NCI-H1417 treated with DMSO at 0.1 percent for 48 hours (cell line): ENCODE measurements at places on chromosomes 5 and 9.

DNA sequence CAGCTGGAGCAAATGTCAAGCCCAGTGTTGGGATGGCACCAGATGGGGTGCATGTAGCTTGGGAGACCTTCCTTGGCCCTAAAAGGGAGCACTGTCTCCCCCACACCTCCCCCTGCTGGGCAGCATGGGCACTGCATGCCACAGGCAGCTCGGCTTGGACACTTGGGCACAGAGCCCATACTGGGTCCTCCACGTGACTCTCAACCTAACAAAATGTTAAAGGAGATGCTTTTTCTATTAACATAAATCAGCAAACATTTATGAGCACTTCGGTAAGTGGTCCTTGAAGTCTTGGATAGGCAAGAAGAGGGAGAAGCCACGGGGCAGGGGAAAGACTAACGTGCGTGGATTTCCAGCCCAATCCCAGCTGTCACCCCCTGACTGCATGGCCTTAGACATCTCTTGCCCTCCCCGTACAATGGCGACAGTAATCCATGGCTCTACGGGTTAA, 23.9 kb upstream of the MAPK9 start:
- no peak for DNase-seq

- DNase-seq: no peak
Measured at GRCh38 chr5:78563621-78564020, 85.0 kb downstream of the LHFPL2 start.

DNA sequence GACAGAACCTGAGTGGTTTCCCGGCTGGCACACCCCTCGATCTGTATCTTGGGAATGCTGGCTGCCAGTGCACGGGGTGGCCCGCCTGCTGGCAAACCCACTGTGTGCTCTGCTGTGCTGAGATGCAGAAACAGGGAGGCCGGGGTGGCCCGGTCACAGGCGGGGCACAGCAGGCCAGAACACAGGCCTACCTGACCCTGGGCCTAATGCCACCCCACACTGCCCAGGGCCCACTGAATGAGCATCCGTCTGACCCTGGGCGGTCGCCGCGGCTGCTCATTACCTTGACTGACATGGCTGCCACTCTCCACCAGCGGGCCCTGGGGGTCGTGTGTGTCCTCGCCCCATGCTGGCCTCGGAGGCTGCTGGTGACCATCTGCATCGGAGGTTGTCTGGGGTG, 14.2 kb upstream of the QSOX2 start:
- DNase-seq: no peak

- DNase-seq: no peak
Measured at GRCh38 chr9:124399323-124399967, 15.8 kb downstream of the PSMB7 start.

DNA sequence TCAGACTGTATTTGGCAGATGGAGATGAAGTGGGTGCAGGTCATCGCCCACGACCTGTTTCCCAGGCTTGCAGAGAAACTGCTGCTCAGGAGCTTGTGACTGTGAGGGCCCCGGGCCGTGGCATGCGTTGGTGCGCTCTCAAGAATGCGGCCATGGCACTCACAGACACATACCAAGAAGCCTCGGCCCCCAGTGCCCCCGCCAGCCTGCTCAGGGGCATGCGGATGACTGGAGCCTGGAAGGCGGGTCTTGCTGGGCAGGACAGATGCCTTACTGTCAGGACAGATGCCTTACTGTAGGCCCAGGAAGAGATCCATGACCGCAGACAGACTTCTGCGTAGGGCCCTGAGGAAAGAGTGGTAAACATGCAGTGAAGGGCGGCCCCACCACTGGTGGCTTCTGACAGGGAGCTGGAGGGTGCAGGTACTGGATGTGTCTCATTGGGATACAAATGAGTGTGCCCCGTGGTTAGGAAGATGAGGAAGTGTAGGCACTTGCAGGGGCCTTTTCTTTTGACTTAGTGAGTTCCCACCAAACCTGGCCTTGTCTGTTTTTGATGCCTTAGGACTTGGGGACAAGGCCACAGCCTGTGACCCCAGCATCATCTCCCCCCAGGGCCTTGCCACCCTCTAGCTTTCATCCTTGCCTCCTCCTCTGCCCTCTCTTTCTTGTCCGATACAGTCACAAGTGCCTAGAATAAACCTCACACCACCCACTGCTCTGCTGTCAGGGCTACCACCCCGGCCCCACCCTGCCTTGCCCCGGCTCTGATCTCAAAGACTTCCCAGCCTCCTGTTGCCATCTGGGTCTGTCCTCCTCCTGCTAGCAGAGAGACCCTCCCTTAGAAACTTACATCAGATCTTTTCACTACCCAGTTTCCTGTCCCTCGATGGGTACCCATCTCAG, 68.8 kb upstream of the ABL1 start:
- no peak for DNase-seq

- DNase-seq: no peak
Measured at GRCh38 chr5:24566933-24567332, 77.8 kb downstream of the CDH10 start.

DNA sequence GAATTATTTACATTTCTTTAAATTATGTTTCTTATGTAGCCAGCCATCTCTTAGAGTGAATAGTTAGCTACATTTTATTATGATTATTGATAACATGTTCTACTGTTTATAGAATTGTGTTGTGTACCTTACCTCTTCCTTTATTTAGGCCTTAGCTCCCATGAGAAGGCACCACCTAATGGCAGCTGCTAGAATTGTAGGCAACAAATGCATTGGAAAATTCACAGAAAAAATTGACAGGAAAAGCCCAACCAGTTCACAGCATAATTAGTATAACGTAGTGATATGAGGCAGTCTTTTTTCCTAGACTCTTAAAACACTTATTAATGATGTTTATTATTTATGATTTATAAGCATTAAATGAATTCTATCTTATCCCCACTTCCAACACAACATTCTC, 175.8 kb downstream of the WDR70 start:
- DNase-seq: no peak

DNA sequence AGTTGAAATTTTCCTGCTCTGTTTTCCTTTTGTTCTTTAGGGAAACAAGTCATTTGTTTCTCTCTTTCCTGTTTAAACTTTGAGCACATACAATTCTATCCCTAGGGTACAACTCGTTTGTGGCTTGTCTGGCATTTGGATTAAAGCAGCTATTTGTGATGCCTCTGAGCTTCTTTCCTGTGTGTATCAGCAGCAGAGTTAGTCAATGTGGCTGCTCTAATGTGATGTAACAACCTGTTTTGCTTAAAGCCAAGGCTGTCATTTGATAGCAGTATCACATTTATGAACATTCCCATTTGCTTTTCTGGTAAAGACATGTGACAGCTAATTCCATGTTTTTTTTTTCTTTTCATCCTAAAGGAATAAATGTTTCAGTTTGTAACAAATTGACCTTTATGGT, 314.3 kb upstream of the CHD1 start:
- DNase-seq: no peak

DNA sequence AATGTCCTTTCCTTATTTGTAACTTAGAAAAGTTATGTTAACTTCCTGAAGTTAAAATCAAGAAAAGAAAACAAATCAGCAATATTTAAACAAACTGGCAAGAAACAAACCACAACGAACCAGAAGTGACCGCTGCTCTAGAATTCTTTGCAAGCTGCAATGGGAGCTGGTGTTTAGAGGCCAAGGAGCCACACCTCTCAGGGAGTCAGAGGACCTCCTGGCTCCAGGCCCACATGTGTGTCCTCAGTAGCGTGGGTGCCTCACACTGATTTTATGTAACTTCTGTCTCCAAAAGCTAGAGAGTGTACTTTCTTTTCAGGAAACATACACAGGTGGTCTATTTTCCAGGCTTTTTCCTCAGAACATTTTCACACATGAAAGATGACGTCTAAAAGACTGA, 100.4 kb downstream of the IRX2 start:
- DNase-seq: no peak

DNA sequence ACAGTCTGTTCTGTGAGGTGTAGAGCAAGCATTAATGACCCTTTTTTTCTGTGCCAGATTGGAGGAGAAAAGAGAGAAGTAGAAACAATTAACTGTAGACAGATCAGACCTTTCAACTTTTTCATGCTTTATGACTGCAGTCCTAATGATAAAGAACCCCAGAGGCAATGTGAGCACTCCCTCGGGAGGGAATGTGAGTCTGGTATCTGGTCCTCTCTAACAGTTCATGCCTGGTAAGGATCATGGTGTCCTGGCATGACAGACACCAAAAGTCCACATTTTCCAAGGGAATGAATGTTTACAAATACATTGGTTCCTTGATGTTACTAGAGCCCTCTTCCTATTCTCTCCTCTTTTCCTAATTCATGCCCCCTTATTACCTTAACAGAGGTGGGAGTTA, 70.3 kb downstream of the MTAP start:
- no peak for DNase-seq

DNA sequence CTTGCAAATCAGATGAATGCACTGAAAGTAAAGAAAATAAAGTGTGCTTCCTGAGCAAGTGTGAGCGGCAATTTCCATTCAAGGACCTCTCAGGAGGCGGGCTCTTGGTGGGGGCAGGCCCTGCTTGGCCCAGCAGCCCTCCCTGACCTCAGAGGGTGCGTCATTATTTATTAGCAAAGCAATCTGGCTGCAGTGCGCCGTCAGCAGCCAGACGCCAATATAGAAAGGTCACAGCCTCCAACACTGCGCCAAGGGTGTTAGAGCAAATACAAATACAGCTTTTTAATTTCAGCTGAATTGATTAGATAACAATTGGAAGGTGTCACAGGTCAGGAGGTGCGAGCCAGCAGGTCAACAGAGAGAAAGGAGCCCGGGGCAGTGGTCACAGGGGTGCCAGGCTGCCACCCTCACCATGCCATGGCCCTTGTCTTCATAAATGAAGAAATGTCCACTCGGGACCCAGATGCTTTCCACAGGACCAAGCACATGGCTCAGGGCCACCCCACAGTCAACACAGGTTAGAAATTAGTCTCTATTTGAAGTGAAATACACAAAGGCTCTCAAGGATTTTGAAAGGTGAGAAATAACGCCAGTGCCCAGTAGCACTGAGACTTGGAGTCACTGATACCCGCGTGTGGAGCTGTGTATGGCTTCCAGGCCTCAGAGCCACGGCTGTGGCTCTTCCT, 309.8 kb downstream of the IRX2 start:
- DNase-seq: no peak

DNA sequence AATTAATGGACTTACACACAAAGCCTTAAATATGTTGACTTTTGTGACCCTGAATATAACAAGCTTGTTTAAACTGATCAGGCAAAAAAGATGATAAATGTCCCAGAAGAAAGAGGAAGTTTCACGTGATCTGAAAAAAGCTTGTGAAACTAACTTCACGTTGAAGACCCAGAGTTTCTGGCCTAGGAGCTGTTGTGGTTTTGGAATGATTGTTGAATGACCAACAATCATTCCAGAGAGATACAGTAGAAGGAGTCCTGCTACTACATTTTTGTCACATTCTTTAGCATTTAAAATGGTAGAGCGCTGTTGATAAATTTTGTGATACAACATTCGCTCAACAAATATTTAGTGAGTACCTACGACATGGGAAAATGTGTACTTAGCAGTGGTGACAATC, 143.1 kb upstream of the FBN2 start:
- no peak for DNase-seq

- no peak for DNase-seq
Measured at GRCh38 chr9:136093995-136094881, 851 bp downstream of the NACC2 start.

- no peak for DNase-seq
Measured at GRCh38 chr5:54638106-54638505, 120.5 kb downstream of the SNX18 start.

GRCh38 chr9:109582386-109582785, 84.3 kb upstream of the PTPN3 start:
- DNase-seq: no peak

DNA sequence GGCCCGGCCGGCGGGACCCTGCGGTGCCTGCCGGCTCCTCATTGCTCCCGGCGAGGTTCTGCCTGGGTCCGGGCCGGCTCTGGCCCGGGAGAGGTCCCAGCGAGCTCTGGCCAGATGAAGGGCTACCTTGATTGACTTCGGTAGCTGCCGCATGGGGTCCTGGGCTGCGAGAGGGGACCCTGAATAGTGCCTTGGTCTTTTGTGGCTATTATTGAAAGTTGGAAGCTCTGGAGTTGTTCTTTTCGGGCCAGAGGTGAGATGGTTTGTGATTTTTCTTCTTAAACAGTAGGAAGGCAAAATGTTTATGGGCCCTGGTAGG, 635 bp downstream of the NAA35 start:
- DNase-seq: no peak

DNA sequence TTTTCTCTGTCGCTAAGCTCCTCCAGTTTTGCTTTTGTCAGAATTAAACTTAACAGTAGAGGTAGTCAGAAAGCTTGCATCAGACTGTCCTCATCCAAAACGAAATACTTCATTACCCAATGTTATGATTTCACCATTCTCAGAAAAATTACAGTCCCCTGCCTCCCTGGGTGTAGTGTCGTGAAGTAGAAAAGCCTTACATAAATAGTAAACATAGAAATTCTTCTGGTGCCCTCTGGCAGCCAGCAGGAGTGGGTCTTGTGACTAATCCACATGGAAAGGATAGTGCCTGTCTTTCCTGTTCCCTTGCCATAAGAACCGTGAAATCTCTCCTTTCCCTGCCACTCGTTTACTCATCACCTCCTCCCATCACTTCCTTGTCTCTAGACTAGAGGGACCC, 230.6 kb downstream of the GNA14 start:
- no peak for DNase-seq

GRCh38 chr5:177350776-177351391, 584 bp downstream of the LMAN2 start:
- DNase-seq: no peak

DNA sequence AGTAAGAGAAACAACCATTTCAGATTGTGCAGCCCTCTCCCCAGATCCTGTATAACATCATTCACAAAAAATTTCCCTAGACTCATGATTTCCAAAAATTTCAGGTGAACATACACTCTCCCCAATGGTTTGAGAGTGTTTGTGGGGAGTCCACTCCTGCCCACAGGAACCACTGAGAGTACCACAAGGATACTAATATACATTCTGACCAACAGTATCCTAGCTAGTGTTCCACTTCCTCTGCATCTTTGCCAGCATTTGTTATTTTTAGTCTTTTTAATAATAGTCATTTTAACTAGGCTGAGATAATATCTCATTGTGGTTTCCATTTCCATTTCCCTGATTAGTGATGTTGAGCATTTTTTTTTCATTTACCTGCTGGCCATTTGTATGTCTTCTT, 155.4 kb downstream of the DTWD2 start:
- no peak for DNase-seq

- no peak for DNase-seq
Measured at GRCh38 chr5:160233215-160233614, 3.9 kb downstream of the FABP6 start.

- no peak for DNase-seq
Measured at GRCh38 chr9:82140471-82140870, 151.9 kb downstream of the SPATA31D1 start.

GRCh38 chr9:76989501-76989900, 30.0 kb upstream of the FOXB2 start:
- no peak for DNase-seq

- DNase-seq: no peak
Measured at GRCh38 chr5:145948921-145949320, 12.5 kb downstream of the SH3RF2 start.
